NCI-H226 (cell line): ENCODE measurements at places on chromosomes 11 and 22.

DNA sequence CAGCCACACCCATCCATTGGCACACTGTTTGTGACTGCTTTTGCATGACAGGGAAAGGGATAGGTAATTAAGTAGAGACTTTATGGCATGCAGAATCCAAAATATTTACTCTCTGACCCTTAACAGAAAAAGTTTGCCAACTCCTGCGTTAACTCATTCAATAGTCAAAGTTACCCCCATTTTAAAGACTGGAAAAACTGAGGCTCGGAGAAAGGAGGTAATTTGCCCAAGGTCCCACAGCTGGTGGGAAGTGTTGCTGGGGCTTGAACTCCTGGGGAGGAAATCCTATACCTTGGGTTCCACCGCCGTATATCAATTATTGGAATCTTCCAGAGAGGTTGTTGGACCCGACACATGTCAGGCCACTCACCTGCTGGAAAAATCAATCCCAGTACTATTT is 29.9 kb downstream of the MN1 start:
- no peak for DNase-seq

GRCh38 chr11:124479561-124479960 is 34.1 kb upstream of the OR8B8 start:
- DNase-seq: no peak

DNA sequence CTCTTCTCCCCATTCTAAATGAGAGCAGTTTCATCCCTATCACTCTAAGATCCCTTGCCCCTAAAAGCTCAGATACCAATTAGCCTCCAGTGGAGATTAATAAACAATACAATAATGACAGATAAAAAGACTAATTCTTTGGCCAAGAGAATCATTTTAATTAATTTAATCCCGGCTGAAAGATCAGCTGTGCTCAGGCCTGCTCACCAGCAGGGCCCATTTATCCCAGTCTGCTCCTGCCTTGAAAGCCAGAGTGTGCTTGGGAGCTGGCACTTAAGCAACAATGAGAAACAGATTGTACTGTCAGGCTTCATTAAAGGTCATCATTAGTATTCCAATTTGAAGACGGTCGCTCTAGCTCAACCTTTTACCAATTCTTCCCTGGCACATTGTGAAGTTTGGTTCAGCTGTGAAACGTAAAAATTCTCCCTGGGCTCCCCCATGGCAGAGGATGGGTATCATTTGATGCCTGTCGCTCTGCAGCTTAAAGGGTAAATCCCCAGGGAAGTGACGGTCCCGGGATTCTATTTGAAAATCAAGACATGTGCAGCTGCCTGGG is 36.1 kb upstream of the HTATIP2 start:
- no peak for DNase-seq

DNA sequence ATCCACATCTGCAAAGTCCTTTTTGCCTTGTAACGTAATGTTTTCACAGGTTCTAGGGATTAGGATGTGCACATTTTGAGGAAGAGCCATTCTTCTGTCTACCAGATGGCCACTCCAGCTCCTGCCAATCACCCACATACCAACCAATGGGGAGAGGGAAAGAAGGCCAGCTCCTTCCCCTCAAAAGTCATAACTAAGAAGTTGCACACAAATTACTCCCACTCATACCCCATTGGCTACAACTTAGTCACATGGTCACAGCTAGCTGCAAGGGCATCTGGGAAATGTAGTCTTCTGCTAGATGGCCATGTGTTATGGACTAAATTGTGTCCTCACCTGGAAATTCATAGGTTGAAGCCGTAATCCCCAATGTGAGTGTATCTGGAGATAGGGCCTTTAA is 15.4 kb upstream of the MYOD1 start:
- peak; percentile 18 for DNase-seq

- DNase-seq: peak; percentile 48
Observed at GRCh38 chr11:66081505-66081904, 11.4 kb downstream of the PACS1 start.

DNA sequence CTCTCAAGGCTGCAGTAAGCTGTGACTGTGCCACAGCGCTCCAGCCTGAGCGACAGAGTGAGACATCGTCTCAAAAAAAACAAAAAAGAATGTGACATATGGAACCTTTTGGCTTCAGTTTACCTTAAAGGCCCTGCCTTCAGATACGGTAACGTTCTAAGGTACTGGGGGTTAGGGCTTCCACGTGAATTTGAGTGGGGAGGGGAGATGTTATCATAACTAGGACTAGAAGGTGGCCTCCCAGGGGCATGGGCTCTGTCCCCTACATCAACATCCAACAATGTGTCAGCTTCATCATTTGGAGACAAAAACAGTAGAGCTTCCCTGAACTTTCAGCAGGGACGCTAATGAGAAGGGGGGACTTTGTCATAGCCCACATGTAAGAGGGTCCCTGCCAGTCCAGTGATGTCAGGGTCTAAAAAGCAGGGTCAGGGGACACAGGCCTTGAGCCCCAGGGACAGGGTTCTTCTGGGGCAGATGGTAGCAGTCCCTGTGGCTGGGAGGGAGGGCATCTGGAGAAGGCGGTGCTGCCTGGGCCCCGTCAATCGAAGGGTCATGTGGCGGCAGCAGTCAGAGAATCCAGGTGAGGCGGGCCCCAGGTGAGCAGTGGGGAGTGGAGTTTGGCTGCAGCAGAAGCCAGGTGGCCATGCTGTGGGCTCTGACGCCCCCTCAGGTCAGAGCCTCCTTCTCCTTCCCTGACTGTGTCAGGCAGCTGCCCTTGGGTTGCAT is 79.8 kb downstream of the BCR start:
- no peak for DNase-seq

- no peak for DNase-seq
Observed at GRCh38 chr11:45319077-45319476, 32.9 kb upstream of the SYT13 start.

- DNase-seq: no peak
Observed at GRCh38 chr22:45441138-45441537, 27.6 kb downstream of the RIBC2 start.

DNA sequence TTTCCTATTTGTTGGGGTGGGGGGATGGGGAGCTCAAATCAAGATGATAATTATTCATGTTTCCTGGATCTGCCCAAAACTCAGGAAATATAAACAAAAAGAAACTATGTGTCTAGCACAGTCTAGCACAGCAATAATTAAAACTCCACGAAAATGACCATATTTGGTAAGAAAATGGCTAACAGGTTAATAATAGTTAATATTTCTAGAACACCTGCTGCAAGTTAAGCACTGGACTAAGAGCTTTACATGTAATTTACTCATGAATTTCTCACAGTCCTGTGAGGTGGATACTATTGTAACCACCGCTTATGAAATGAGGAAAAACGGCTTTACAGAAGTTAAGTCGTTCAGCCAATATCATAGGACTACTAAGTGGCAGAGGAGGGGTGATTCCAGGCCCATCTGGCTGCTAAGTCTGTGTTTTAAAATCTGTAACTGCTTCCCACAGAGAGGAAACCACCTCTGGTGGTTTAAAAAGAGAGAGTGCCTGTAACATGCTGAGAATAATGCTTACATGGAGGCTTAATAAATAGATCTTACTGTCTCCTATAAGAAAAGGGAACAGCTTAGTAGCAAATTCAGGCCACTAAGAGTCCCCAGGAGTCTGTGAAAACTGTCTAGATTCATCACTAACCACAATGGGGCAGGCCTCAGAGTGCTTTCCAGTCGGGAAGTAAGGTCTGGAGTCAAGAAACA is 11.0 kb upstream of the AMOTL1 start:
- no peak for DNase-seq

DNA sequence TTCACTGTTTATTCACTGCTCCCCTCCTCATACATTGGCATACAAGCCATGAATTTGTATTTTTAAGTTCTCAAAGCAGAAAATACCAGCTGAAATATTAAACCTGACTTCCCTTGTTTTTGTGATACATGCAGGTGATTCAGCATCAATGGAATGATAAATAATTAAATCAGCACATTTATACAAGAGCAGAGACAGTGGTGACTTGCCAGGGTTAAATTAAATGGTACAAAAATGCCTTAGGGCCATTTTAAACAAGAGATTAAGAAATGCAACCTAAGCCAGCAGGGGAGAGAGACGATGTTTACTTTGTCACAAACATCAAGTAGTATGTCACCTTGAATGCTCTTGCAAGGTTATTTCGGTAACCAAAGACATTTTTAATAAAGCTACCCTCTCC is 95.9 kb upstream of the DDI1 start:
- DNase-seq: no peak

- DNase-seq: peak; percentile 42
Observed at GRCh38 chr11:65310215-65310614, 4.5 kb upstream of the CDC42EP2 start.

DNA sequence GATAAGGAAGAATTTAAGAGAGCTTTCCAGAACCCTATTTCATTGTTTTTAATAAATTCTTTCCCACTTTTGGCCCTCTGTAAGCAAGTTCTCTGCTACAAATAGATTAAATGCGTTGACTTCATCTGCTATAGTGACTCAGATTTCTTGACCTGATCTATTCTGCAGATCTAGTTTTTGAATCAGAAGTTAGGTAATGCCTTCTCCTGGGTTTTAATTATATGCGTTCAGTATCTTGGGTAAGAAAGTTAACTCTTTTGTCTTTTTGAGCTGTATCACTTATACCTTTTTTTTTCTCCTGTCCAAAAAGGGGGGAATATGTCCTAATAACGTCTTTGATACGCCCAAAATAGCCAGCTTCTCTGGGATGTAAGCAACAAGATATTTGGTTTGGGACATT is 2.4 kb upstream of the HEPHL1 start:
- DNase-seq: no peak

DNA sequence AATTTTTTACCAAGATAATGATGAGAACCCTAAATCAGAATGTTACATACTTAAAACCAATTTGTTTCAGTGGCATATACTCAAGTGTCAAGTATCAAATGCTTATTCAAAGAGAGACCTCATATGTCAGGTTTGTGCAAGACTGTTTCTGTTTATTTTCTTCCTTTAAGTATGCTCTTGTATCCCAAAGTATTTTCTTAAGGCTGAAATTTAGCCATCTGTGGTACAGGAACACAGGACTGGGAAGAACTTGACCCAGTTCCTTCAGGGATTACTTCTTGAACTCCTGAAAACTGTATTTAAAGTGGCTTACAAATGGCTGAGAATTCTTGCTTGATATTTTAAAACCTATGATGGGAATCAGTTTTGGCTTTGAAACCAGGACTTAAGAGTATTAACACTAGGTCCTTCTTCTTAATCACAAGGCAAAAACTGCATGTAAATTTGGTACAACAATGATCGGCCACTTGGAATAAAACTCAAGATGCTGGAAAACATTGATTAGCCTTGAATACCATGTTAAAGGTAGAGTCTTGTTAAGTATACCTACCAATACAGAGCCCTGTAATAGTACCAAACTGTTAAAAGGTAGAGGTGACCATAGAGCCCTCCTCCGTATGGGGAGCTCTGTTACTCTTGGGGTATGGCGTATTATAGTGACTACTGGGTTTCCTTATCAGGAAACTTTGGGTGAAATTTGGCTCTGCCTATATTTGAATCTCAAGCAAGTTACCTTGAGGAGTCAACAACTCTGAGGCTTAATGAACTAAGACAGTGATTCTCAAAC is 95.9 kb downstream of the BLID start:
- DNase-seq: no peak

DNA sequence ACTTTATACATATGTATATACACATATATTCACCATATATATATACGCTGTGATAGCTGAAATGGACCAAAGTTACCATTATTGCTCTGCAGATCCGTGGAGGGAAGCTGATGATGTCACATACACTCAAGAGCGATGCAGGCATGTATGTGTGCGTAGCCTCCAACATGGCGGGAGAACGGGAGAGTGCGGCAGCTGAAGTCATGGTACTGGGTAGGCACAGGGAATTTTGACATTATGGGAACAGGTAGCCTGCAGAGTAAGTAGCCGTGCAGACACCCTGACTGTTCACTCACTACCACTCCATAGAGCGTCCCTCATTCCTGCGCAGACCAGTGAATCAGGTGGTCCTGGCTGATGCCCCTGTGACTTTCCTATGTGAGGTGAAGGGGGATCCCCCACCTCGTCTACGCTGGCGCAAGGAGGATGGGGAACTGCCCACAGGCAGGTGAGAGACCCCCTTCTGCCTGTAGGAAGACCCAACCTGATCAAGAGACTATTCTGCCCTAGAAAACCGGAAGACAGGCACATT is 4.7 kb downstream of the ROBO3 start:
- DNase-seq: no peak

- peak; percentile 61 for DNase-seq
Observed at GRCh38 chr22:24146194-24146616, 35.1 kb upstream of the SUSD2 start.

DNA sequence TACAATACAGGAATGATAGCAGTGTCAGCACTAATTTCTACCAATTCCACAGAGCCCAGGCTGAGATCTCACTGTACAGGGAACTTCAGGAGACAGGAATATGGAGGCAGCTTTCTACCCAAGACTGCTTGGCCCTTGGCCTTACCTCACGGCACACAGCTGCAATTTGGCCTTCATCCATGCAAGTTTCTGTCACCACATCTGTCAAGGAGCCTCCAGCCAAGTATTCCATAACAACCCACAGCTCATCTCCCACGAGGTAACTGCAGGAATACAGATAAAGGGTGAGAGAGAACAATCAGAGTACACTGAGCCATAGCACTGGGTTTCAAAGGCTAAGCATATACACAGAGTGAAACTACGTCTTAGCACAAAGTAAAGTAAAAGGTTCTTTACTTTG is 39.0 kb upstream of the GDPD4 start:
- no peak for DNase-seq

DNA sequence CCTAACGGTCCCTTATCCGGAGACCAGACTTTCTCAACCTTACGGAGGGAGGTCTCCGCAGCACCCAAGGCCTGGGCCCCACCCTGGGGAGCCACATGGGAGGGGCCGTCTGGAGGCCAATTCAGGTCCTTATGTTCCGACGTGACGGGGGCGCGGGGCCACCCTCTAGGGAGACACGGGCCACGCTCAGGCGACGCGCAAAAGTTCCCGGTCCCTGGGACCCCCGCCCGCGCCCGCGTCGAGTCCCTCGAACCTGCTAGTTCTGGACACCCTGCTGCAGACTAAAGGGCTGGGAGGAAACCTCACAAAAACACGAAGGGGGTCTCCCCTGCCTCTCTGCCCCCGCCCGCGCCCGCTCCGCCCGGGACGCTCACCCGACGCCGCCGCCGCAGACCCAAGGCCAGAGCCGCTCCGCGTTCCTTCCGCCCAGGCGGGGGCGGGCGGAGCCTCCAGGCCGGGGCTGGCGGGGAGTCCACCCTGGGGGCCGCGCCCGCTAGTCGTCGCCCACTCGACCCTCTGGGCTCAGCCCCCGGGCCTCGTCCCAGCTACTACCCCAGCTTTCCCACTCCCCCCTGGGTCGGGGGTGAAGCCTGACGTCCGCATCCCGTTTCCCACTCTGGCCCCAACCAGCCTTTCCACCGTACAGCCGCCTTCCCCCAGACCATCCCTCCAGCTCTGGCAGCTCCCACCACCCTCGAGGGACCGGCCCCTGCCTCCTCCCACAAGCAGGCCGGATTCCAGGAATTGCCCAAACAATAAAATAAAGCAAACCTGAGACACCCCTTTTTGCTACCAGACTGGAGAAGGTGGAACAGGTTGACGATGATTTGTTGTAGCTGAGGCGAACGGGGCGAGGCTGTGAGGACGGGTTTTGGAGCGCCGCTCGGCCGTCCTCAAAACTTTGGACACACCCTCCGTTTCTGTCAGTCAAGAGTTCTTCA is 2.7 kb downstream of the RNH1 start:
- DNase-seq: peak; percentile 90
